ENCODE measurements at places on chromosomes 2 and 18.

DNA sequence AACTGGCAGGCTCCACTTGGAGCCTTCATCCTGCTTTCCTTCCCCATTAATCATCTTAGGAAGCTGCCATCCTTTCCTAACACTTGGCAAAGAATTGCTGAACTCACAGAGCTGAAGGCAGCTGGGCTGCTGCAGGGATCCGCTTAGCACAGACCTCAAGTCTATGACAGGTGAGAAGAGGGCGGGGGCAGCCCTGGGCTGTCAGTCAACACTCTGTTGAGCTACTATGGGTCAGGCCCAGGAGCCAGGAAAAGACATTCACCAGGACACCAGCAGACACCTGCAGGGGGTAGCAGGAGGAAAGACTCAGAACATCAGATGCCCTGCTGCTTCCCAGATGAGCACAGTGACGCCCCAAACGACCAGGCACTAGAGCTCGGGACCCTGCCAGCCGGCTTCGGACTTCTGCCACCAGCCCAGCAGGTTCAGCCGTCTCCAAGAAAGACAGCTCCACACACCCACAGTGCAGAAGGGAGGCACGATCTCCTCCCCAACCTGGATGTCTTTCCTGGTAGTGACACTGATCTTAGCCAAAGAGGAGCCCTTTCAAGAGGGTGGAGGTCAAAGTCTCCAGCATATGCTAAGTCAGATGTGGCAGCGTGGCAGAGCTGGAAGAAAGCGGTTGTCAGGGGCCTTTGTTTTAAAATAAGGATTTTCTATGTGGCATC, 55.2 kb downstream of the SNORC start:
- no peak for DNase-seq

DNA sequence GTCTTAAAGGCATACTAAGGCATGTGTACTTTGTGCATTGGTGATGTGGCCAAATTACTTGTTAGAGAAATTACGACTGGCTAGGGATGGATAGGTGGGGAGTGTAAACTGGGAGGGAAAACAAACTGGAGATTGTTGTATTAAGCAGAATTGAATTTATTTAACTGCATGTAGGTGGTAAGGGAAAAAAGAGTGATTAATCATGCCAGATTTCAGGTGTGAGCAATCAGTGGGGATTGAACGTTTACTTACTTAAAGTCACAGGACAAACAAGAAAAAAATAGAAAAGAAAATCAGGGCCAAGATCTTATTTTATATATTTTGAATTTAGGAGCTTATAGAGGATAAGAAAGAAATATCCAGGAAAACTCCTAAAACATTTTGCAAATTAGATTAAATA, 88.6 kb downstream of the GULP1 start:
- no peak for DNase-seq

DNA sequence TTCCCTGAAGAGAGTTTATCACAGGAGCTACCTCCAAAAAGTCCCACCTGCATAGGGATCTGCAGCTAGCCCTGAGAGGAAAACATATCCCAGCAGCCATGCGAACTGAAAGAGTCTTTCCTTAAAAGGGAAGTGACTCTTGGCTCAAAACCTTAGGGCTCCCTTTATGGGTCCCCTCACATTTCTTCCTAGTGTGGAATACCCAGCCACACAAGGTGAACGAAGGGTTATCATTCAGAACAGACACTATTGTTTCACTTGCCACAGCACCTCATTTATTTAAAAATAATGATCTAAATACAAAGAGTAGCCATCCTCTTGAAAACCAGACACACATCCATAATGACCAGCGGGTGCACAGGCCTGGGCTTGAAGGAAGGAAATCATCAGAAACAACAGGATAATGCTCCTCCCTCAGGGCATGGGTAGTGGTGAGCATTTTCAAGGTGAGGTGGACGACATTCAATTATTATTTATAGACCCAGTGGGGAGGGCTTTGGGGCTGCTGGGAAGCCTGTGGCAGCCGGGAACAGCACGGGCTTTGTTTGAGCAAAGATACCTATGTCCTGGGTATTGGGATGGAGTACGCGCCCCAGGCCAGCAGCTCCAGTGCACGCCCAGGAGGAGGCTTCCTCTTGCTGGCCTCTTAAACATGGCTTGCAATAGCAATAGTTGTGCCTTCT, 119.0 kb upstream of the ITGA6 start:
- no peak for DNase-seq

GRCh38 chr18:7953095-7953958, 386.2 kb downstream of the PTPRM start:
- DNase-seq: no peak

DNA sequence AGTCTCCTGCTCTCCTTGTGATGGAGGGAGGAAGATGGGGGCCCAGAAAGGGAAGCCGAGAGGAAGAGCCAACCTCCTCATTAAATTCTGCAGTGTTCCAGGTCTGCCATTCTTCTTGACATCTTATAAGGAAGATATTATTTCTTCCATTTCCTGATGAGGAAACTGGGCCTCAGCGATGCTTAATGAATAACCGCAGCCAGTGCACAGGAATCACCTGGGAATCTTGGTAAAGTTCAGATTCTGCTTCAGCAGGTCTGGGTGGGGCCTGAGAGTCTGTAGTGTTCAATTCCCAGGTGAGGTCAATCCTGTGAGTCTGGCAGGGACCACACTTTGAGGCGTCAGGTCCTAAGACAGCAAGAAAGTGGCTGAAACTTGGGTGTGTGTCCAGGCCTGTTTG, 17.3 kb downstream of the PCARE start:
- DNase-seq: no peak

DNA sequence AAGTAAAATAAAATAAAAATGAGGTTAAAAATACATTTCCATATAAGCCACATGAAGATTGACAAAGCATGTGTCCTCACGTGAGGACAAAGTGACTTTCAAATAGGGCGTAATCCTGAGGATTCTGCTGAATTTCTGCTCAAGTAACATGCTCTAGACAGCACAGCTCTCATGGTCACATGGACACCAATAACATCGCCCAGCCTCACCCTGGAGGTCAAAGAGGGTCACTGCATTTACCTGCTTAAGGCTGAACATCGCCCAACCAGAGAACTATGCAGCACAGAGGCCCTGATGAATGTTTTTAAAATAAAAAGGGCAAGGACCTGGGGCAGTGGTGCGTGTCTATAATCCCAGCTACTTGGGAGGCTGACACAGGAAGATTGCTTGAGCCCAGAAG, 30.2 kb downstream of the TGFBRAP1 start:
- no peak for DNase-seq

DNA sequence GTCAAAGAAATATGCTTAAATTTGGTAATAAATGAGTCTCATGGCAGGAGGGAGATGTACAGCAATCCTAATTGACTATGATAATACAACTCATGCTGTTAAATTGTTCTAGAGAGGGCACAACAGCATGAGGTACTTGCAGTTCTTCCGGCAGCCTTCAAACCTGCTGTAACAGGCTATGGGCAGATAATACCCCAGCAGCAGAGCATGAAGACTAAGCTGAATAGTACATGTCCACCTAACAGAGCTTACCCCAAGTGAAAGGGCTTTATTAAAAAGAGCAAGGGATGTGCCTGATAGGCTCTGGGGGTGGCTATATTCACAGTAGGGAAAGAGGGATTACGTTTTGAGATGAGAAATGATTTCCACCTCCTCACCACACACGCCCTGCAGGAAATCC, 28.9 kb downstream of the MRO start:
- DNase-seq: no peak

DNA sequence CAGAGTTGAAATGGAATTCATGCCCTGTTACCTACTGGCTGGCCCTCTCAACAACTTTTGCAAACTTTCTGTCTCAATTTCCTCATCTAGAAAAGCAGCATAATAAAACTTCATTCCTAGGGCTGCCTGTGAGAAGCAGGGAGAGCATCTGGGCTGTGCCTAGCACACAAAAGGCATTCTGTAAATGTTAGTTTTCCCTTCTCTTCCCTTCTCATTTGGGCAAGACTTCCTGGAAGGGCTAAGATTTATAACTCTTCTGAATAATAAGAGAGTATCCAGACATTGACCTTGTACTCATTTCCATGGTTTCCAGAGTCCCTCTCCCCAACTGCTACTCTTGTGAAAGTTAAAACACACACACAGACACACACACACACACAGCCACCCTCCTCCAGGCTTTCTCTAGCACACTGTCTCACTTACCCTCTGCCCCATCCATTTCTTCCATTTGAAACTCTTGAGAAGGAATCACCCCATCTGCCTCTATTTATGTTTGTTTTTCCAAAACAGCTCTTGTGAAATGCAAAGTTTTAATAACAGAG, 302.1 kb downstream of the SMAD2 start:
- no peak for DNase-seq

- DNase-seq: no peak
Observed at GRCh38 chr2:235713189-235713588, 219.3 kb downstream of the AGAP1 start.

DNA sequence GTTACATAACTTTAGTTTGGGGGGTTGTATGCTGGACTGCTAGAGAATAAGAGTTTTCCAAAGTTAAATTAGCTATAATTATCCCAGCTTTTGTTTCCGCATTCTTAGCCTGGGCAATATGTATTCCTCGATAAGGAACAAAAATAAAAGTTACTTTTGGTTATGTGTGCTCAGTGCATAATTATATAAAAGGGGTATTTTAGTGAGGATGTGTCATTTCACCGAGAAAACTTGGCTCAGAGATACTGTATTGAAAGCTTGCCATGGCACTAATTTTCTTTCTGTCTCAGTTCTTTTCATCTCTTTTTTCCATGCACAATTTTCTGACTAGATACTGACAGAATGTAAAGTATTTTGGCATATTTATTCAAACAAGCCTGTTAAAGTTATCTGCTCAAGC, 28.2 kb downstream of the ARHGAP15 start:
- no peak for DNase-seq

DNA sequence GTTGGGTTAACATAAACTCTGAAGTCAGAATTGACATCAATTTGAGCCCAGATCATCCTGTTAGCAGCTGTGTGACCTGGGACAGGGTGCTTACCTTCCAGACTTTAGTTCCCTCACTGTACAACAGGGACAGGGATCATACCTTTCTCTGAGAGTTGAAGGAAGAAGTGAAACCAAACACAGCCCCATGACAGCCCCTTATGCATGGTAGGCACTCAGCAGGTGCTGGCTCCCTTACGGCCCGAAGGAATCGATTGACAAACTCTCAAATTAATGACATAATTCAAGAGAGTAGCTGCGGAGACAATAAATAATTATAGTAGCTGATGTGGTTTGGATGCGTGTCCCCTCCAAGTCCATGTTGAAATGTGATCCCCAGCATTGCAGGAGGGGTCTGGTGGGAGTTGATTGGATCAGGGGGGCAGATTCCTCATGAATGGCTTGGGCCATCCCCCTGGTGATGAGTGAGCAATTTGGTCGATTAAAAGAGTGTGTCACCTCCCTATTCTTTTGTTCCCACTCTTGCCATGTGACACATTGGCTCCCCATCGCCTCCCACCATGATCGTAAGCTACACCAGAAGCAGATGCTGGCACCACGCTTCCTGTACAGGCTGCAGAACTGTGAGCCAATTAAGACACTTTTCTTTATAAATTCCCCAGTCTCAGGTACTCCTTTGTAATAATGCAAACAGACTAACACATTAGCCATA, 72.4 kb downstream of the ODC1 start:
- no peak for DNase-seq

- DNase-seq: no peak
Observed at GRCh38 chr2:157427003-157427921, 16.6 kb downstream of the CYTIP start.

- DNase-seq: no peak
Observed at GRCh38 chr2:64899081-64899865, 89.9 kb upstream of the SLC1A4 start.

DNA sequence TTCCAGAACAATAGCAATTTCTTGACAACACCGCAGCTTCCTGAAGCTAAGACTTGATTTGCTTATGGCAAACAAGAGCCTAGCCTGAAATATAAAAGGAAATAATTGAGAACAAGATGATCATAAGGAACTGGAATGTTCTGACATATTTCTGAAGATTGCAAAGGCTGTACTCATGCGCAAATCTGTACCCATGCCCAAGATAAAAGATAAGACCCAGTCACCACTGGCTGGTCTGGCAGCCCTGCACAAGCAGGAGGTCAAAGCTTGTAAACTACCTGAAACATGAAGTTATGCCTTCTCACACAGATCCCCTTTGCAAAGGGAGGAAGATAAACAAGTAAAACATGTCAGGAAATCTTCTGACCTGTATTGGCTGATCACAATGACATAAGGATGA, 160.8 kb upstream of the GYPC start:
- DNase-seq: no peak

- no peak for DNase-seq
Observed at GRCh38 chr2:38527338-38528007, 75.3 kb downstream of the HNRNPLL start.

- DNase-seq: no peak
Observed at GRCh38 chr2:172399765-172400164, 27.6 kb upstream of the ITGA6 start.

DNA sequence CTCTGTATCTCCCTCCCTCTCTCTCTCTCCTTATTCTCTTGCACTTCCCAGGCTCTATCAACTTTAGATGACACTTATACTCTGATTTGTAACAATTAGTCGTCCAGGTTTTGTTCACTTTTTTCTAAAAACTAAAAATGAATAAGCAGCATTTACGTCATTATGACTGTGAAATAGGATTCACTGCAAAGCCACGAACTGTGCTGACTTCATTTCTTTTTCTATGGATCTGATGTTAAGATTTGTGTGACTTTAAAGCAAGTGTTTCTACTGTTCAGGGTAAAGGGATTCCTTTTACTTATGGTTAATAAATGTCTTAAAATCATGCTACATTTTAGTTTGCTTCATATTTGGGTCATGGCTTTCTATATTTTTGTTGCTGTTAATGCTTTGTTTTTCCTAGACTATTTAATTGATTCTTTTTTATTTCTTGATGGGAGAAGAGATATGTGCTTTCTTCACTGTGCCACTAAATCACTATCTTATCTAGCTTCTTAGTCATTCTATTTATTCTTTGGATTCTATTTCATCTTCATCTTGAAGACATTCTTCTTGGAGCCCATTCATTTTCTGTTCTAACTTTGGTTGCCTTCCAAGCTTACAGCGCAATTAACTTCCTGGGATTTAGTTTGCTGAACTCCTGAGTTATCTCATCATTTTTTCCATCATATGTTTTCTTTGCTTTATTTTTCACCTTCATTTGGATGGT, 480.4 kb upstream of the TRIB2 start:
- peak; percentile 8 for DNase-seq

DNA sequence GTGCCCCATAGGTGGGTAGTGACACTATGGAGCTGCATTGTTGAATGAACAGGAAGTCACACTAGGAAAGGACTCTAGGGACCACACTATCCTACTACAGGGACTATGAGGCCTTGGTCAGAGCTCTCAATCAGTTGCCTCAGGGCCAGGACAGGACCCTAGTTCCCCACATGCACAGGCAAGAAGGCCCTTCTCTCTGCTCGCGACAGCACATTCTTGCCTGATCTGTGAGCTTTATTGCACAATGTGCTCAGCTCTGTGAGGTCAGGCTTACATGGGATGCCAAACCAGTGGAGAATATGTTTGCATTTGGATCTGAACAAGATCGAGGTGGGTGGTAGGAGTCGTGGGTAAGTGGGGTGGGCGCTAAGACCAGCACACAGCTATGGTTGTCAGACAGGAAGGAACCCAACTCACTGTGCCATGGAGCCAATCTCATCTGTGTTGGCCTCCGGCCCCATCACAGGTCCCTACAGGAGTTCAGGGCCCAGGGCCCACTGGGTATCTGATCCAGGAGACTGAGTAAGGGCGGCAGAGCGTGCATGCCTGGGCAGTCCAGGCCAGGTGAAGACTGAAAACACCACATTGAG, 8.0 kb downstream of the PCARE start:
- DNase-seq: no peak

- DNase-seq: no peak
Observed at GRCh38 chr2:112449854-112450253, 16.4 kb upstream of the RGPD8 start.

All from RKO (cell line).